ENCODE measurements at places on chromosomes 1 and 21. TPM values are rescaled to one million over a fixed set of nuclear protein-coding genes. Genes with fewer than 3 reads are reported as not detected.

- peak; percentile 70 for DNase-seq
These were observed 30.3 kb upstream of the CBR3 start for GRCh38 chr21:36104317-36105300.

DNA sequence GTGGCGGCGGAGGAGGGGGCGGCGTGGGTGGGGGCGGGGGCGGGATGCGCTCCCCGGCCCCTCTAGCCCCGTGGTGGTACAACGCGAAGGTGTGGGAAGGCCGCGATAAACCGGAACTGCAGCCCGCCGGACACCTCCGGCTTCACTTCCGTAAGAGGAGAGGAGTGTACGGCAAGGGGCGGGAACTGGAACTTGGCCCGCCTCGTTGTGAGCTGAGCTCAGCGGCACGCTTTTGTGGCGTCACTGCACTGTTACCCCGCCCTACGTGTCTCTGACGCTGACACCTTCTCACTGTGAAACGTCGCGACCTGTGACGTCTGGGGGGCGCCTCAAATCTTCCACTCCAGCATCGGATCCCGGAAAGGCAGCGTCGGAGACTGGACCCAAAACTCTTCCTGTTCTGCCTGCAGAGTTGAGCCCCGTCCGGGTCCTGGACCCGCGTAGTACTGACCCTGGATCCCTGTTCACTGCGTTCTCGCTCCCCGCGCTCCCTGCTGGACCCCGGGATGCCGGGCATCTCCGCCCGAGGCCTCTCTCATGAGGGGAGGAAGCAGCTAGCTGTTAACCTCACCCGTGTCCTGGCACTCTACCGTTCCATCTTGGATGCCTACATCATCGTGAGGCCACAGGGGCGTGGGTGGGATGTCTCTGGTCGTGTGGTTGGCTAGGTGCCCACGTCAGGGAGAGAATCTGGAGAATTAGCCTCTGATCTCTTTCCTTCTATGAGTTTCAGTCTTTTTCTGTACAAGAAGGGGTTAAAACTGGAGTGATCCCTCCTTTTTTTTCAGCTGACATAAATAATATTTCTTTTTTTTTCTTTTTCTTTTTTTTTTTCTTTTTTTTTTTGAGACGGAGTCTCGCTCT is at the start of gene ISG20L2:
Gene ISG20L2 (minus strand): TSS at position 168 of the 864 bp plus-strand sequence. CDS start 1,114 bp downstream, outside the sequence.
- DNase-seq: peak; percentile 97

GRCh38 chr1:66478116-66478515 is 55.8 kb upstream of the SGIP1 start:
- peak; percentile 82 for DNase-seq

- DNase-seq: peak; percentile 78
These were observed 15.6 kb downstream of the ARHGEF2 start for GRCh38 chr1:155962599-155963211.

DNA sequence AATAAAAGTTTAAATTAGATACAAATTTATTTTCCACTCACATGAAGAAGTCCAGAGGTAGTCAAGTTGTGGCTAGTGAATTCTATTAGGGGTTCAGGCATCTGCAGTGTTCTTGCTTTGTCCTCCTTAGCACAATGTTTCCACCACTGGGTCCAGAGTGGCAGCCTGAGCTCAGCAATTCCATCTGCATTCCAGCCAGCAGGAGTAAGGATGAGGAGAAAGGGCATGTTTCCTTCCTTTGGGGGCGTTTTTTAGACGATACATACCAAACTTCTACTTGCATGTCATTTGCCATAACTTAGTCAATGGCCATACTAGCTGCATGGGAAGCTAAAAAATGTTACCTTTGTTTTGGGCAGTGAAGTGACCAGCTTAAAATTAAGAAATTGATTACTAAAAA is 98.5 kb upstream of the VANGL1 start:
- DNase-seq: no peak

AADACL4 gene
- total RNA-seq: not detected

SLC45A1 gene
- 4.2 TPM for total RNA-seq

DNA sequence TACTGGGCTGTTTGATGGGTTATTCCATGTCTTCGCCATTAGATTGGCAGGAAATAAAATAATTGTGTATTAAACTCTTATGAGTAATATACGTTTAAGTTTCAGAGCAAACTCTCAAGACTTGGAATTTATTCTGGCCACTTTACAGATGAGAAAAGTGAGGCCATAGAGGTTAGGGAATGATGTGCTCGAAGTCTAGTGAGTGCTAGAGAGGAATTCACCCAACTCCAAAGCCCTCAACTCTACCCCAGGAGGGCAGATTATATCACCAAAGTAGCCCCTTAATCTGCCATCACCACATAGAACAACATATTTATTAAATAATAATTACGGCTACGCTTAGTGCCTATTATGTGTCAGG is 440 bp upstream of the MUL1 start:
- DNase-seq: no peak

LRRC8B gene
- total RNA-seq: 6.0 TPM

DNA sequence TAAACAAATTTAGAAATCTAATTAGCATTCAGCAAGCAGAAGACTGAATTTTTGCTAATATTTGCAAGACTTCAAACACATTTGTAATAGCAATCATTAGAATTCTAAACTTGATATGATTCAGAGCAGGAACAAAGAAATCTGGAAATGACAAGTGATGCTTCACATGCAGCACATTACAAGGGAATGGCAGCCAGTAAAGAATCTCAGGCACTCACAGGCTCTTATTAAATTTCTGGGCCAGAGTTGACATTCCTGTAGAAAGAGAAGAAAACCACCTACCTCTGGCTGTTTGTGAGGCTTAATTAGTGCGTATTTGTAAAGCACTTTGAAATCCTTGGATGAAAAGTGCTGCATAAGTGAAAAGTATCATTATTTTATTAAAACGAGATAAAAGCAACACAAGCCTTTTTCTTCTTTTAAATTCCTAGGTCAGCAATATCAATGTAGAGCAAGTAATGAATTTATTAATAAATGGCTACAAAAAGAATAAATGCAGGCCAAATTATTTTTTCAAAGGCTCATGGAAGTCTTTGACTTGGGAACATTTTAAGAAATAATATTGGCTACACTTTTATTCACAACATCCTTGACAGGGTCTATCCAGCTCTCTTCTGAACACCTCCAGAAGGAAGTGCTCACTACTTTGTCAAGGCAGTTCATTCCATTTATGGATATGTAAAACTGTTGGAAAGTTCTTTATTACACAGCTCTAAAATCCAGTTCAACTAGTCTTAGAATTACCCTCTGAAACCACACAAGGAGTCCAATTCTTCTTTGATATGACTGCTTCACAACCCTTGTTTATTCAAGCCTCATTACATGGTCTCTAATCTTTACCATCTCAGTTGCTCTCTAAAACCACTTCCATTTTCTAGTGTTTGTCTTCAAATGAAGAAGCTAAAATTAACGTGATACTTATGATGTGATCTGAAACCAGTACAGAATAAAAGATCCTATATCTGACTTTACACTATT is 32.1 kb upstream of the SCYL3 start:
- DNase-seq: no peak

- no peak for DNase-seq
These were observed 13.8 kb upstream of the UBL4B start for GRCh38 chr1:110098222-110099026.

TTC39A gene
- total RNA-seq: not detected

AMY1C gene
- not detected for total RNA-seq

DNA sequence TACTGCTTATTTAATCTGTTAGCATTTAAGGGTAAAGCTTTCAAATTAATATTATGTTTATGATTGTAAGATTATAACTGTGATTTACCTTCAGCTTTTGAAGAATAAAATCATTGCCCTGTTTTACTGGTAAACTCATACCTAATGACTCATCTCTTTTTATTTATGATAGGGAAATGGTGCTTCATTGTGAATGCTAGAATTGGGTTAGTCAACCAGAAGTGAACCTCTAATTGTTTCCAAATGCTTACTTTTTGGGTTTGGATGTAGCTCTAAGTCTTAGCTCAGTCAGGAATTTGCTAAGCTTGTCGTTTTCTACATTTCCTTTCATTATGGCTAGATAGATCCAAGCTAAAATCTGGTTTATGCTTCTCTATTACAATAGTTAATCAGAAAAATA is 59.4 kb downstream of the SLC30A7 start:
- DNase-seq: peak; percentile 76

DNA sequence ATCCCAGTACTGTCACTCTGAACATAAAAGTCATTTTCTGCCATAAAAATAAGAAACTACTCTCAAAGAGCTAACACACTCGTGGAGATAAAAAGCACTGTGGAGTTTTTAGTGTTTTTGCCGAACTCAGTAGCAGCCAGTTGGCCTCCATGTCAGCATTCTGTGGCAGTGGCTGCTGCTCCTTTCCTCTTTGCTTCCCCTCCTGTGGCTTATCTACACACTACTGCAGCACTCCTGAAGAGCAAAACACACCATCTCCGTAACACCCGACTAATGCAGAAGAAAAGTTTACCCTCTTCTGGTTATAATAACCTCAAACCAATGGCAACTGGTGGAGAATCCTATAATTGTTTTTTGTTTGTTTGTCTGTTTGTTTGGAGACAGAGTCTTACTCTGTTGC is 44.9 kb downstream of the RAB3GAP2 start:
- DNase-seq: no peak

DNA sequence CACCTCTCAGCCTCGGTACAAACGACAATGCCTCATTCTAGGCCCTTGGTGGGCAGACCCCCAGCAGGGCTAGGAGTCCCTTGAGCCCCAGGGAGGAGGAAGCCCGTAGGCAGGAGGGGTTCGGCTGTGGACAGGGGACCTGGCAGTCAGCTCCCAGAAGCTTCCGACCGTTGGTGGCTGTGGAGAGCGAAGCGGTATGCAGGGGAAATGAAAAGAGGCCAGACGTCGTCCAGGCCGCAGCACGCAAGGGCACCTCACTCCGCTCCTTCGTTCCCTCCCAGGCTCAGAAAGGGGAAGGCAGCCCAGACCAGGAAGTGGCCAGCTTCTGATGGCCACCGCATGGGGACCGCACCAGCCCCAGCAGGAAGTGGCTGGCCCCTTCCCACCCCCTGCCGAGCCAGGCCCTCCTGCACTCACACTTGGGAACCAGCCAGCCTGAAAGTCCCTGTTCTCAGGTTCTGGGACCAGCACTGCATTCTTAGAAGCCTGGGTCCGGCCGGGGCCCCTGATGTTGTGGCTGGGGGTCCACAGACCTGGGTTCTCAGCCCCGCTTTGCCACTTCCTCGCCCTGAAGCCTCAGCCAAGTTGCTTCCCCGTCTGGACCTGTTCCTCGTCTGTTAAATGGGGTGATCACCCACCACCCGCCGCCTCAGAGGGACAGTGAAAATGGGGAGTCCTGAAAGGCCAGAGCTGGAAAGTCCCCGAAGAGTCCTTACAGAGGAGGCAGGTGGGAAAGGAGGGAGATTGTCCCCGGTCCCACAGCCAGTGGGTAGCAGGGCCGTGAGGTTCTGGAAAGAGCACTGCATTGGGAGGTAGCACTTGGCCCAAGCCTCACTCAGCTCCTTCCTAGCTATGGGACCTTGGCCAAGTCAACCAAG is 104.0 kb upstream of the RUNX3 start:
- DNase-seq: no peak

CHI3L1 gene
- total RNA-seq: not detected

DNA sequence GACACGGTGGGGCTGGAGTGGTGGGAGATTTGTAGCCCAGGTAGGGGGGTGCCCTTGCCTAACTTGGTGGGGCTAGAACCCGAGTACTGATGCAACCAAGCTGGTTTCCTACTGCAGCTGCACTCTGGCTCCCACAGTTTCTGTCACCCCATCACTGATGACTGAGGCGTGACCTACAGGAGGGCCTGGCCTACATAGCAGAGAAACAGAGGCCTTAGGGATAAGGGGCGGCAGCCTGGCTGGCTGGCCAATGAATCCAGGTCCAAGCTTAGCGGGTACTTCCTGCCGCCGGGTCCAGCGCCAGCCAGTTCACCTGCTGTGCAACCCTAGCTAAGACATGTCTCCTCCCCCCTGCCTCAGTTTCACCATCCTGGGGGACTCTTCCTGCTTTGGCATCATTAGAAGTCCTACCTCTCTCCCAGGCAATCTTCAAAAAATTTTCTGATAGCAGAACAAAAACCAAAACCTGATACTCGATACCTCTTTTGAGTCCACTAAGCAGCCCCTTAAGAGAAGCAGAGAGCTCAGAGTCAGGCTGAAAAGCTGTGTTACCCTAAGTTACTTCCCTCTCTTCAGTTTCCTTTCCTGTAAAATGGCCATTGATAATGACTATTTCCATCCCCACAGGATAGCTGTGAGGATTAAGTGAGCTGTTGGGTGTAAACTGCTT is 27.3 kb upstream of the RNF19B start:
- no peak for DNase-seq

SMCP gene
- not detected for total RNA-seq

NCAM2 gene
- 0.40 TPM for total RNA-seq

DNA sequence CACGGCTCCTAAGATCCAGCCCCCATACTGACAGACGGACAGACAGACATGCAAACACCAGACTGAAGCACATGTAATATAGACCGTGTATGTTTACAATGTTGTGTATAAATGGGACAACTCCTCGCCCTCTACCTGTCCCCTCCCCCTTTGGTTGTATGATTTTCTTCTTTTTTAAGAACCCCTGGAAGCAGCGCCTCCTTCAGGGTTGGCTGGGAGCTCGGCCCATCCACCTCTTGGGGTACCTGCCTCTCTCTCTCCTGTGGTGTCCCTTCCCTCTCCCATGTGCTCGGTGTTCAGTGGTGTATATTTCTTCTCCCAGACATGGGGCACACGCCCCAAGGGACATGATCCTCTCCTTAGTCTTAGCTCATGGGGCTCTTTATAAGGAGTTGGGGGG is 23.2 kb downstream of the TMEM53 start:
- DNase-seq: no peak

DNA sequence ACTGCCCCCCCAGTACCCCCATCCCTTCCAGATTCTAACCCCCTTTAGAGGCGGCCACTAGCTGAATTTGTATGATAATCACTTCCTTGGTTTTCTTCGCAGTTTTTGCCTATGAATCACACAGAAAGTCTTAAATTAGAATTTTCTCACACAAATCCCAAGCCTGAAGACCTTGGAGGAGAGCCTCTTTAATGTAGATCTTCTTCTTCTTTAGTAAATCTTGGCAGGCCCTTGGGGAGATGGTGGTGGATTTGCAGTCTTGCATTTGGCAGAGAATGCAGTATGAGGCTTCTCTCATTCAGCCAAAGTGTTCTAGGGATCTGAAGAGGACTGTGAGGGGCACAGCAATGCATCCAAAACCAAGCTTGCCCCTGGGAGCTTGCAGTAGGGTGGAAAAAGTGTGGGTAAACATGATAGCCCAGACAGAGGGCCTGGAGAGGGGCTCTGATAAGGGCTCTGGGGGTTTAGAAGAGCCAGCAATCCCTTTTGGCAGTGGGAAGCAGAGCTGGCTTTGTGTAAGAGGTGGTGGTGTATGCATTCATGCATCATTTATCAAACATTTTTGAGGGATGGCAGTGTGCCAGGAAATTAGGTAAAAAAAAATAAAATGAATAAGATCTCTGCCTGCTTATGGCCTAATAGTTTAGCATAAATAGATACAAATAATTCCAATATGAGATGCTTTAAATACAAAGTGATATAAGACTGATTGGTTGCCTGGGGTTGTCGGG is 7.7 kb upstream of the CDC42 start:
- peak; percentile 77 for DNase-seq

DNA sequence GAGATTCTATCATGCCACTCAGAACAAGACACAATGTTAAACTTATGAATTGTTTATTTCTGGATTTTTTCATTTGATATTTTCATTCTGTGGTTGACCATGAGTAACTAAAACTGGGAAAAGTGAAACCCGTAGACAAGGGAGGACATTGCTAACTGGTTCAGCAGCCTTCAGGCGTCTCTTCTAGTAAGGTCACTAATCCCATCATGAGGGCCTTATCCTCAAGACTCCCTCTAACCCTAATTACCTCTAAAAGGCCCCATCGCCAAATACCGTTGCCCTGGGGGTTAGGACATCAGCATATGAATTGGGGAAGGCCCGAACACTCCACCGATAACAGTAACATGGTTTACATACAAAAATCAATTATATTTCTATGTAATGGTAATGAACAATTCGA is 247.6 kb downstream of the TM2D1 start:
- no peak for DNase-seq

GRCh38 chr1:63843010-63843409 is 69.2 kb downstream of the ROR1 start:
- DNase-seq: no peak
